Heart left ventricle (tissue), 16 donors: ENCODE measurements at places on chromosomes 7 and 10. TPM values are rescaled to one million over a fixed set of nuclear protein-coding genes. Genes with fewer than 3 reads are reported as not detected.

CYP2C19 gene
- total RNA-seq = not detected

USP54 gene
- total RNA-seq = 18.4 TPM

PRSS58 gene
- total RNA-seq = not detected

DLX5 gene
- not detected for total RNA-seq

DPP6 gene
- total RNA-seq = not detected
